ENCODE measurements at places on chromosomes 13 and 19. TPM values are rescaled to one million over a fixed set of nuclear protein-coding genes. Genes with fewer than 3 reads are reported as not detected.
A peak's percentile ranks its signal among the peaks of the same experiment; 100 is the strongest.

- DNase-seq: peak; percentile 94
Measured at GRCh38 chr19:7159105-7159933, 89.8 kb downstream of the ZNF557 start.

GRCh38 chr13:50075619-50076097, 60.4 kb downstream of the KCNRG start:
- peak; percentile 53 for DNase-seq

DNA sequence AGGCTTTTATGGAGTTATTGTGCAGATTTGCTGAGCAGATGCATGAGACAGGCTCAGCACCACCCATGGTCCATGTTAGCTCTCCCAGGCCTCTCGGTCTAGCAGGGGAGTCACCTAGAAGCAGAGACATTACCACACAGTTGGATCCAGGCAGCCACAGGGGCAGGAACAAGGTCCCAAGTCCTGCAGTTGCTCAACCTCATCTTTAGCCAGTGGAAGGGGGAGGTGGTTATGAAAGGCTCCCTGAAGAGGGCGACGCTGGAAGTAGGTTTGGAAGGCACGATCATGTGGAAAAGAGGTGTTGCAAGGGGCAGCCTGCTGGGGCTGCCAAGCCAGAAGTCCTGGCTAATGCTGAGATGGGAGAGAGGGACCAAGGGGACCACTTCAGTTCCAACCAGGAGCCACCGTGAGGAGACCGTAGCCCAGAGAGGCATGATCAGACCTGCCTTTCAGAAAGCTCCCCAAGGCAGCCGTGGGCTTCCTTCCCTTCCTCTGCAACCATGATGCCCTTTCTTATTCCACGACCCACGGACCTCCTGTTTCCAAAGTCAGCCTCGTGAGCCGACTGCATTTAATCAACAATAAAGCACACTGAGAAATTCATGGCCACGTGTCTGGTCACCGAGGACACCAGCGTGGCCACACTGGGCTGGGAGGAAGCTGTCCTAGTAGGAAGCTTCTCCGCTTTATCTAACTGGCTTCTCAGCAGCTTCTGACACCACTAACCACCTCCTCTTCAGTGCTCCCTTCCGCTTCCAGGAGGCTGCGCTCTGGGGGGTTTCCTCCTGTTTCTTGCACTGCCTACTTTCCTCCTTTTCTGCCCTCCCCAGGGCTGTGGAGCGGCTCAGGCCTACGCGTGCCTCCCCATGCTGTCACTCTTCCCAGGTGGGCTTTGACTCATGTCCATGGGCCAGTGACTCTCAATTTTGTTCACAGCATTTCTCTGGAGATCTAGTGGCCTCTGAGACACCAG, 2.6 kb downstream of the AP1M1 start:
- DNase-seq: peak; percentile 66

The LRP3 gene
- 15.0 TPM for total RNA-seq

GRCh38 chr13:27014406-27015359, 156.9 kb downstream of the USP12 start:
- no peak for DNase-seq

GRCh38 chr19:43290568-43291359, 21.4 kb upstream of the PSG9 start:
- no peak for DNase-seq

- peak; percentile 2 for DNase-seq
Measured at GRCh38 chr13:39106216-39107005, 68.2 kb downstream of the NHLRC3 start.

DNA sequence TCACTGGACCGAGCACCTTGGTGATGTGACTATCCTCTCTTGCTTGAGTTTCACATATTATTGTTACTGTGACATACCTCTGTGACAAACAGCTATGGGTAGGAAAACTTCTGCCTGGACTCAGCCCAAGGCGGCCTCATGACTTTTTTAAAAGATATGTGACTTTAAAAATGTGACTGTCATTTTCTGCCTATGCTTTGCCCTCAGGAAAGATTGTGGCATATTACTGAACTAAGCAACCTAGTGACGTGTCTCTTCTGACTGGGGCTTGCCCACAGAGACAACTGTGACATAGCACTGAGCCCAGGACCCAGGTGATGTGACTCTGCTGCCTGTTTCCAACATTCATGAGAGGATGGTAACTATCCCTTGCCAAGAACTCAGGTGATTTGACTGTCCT, 84.8 kb downstream of the ZNF728 start:
- DNase-seq: no peak

The KCNRG gene
- 1.4 TPM for total RNA-seq

DNA sequence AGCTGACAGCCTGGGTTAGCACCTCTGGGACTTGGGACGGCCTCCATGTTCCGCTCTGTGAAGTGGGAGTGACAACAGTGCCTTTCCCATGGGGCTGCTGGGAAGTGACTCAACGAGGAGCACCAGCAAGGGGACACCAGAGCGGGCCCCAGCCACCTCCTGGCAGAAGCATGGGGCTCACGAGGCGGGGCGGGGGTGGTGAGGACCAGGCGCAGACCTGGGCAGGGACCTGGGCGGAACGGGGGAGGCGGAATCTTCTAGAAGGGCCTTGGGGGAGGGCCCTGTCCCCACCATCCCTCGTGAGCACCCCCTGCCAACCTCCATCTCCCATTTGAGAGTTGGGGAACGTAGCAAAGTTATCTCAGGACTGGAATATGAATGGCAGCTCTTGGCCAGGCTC, 37.9 kb downstream of the KDM4B start:
- no peak for DNase-seq

The DENND1C gene
- total RNA-seq: not detected

The PCDH20 gene
- not detected for total RNA-seq

DNA sequence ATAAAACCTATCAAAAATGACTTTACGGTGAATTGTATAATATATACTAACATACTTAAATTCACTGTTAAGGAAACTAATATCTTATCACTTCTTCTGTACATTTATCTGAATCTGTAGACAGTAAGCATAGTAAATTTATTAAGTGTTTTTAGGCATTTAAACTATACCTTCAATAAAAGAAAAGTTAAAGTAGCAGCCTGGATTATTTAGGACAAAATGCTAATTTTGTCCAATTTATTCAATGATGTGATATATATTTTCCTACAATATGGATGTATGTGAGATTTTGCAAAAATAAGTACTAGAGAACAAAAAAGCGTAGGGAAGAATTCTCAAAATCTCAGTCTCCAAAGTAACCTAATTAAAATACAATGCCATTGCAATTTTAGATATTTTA, 299.9 kb downstream of the GPC5 start:
- DNase-seq: no peak

The ZNF835 gene
- not detected for total RNA-seq

The MUC16 gene
- total RNA-seq: not detected

GRCh38 chr13:98622931-98623331, 46.0 kb upstream of the STK24 start:
- DNase-seq: no peak

GRCh38 chr19:13070425-13071140, 32.1 kb downstream of the LYL1 start:
- no peak for DNase-seq

The ATXN8OS gene
- total RNA-seq: not detected

The KIR2DL1 gene
- not detected for total RNA-seq

The ZNF266 gene
- 8.8 TPM for total RNA-seq

The FGF22 gene
- total RNA-seq: not detected

- DNase-seq: no peak
Measured at GRCh38 chr19:52602941-52603340, 32.9 kb downstream of the ZNF701 start.

DNA sequence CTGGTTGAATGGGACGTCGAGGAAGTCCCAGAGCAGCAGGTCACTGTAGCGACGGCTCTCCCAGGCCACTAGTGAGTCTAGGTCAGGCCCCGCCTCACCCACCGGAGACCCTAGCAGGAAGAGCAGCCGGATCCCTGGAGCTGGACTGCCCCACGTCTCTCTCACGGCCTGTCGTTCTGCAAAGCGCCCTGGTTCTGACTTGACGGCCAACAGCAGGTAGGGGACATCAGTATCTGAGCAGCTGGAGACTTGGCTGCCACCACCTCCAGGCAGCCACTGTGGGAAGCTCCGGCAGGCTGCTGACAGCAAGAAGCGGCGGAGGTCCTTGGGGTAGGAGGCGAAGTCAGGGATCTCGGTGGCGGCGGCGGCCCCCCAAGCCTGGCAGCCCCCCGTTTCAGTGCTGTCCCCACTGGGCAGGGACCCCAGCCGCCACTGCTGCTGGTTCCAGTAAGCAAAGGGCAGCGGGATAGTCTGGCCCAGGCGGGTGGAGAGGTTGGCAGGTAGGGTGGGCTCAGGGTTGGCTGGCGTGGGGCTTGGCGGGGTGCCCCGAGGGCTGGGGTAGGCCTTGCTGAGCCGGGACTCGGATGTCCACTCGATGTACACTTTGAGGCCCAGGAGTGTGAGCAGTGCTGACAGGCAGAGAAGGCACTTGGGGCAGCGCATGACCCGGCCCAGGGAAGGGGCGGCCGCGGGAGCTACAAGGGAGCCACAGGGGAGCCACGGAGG, 895 bp downstream of the B3GNT8 start:
- no peak for DNase-seq

- no peak for DNase-seq
Measured at GRCh38 chr19:3975144-3975543, 4.2 kb upstream of the DAPK3 start.

The TNFSF9 gene
- total RNA-seq: 1.7 TPM

DNA sequence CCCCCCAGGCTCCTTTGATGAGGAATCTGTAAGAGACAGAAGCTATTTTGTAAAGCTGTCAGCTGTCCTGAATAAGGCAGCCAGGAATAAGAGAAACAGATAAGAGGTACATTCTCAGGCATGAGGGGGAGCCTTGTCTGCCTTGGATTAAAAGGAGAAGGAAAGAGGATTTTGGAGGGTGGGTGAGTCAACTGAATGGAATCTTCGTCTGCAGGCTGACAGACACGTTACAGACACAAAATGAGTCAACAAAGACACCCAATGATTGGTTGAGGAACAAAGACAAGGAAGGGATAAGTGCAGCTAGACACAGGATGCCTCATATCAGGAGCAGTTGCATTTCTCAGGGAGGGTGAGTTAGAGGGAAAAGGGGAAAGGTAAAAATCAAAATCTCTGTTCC, 162.5 kb downstream of the OLFM4 start:
- DNase-seq: no peak

GRCh38 chr19:39692166-39692565, 12.1 kb upstream of the LGALS14 start:
- no peak for DNase-seq

DNA sequence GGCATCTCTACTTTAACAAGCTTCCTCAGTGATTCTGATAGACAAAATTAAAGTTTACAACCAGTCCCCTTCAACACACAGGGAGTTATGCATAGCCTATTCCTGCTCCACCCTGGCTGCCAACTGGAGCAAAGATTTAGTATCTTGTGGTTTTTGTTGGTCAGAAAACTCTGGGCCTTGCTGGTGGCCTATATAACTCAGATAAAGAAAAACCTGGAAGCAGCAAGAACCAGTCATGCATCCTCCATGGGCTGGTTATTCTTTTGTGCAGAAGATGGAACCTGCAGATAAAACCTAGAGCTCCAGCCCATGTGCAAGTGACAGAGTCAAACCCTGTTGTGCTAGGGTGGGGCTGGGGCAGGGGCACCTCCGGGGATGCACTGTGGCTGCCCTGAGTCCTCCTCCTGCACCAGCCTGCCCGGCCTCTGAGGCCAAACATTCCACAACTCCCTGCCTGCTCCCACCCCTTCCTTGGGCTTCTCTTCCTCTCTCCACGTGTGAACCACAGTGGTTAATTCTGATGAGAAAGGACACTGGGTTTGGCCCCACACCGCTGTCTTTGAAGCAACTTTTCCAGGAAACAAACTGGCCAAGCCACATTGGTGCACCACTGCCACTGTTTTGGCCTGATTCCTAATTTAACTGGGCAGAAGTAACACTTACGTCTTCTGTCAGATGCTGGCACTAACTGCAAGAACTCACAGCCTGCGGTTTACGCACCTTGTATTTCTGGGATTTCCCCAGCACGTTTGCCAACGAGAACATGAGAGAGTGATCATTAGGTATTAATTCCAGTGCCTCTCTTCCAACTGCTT, 23.3 kb upstream of the GGACT start:
- DNase-seq: no peak

The TSKS gene
- 0.57 TPM for total RNA-seq

DNA sequence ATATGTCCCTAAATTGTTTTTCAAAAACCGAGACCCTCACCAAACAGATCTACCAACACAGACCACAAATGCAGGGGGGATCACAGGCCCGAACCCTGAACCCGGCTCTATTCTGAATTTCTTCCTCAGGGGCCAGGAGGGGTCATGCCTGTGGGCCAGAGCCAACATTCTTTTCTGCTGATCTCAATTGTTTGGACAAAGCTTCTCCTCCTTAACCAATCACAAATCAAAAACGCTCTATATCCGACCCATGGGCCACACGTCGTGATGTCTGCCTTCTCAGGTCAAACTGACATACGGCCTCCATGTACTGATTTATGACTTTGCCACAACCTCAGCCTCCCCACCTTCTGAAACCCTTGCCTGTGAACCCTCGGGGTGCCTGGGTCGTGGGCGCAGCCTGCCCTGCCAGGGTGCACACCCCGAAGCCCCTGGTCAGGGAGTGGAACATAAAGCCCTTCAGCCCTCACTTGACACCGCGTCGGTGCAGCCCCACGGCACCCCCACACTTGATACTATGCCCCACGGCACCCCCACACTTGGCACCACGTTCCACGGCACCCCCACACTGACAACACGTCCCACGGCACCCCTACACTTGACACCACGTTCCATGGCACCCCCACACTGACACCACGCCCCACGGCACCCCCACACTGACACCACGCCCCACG, 58.4 kb upstream of the C13orf46 start:
- DNase-seq: peak; percentile 79

The EBI3 gene
- 0.33 TPM for total RNA-seq

GRCh38 chr13:80048802-80049201, 292.1 kb downstream of the SPRY2 start:
- peak; percentile 97 for DNase-seq

The OSCAR gene
- 0.63 TPM for total RNA-seq

DNA sequence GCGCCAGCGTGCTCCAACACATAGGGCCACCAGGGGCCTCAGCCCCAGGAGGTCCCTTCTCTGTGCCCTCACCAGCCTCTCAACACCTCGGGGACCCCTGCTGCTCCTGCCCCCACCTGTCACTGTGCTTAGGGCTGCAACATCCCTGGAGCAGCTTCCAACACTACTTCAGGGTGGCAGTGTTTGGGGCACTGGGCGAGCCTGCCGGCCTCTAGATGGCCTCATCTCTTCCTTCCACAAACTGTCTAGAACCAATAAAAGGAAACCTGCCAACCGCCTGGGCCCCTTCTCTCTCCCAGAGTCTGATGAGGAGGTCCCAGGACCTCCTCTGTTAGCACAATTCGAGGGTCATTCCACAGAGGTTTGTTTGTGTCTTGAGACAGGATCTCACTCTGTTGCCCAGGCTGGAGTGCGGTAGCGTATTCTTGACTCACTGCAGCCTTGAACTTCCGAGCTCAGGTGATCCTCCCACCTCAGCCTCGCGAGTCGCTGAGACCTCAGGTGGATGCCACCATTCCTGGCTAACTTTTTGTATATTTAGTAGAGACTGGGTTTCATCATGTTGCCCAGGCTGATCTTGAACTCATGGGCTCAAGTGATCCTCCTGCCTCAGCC, 10.1 kb upstream of the SHD start:
- DNase-seq: no peak

DNA sequence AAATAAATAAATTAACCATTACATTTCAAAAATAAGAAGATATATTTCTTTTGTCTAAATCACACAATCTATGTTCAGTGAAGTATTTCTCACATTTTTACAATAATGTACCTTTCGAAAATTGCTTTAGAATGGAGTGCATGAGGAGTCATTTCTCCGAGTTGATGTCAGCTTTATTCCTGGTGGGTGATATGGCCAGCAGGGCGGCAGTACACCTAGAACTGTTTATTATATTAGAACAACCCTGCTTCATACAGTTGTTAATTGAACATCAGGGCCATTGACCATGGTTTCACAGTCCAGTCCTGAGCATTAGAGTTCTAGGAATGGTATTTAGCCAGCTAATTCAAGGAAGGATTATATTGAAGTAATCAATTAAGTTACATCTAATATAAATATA, 696.3 kb upstream of the SLC10A2 start:
- DNase-seq: no peak
